ENCODE measurements at places on chromosomes 16 and 17.

- DNase-seq: peak; percentile 43
These were observed 208.2 kb downstream of the FTO start for GRCh38 chr16:53912155-53912554.

DNA sequence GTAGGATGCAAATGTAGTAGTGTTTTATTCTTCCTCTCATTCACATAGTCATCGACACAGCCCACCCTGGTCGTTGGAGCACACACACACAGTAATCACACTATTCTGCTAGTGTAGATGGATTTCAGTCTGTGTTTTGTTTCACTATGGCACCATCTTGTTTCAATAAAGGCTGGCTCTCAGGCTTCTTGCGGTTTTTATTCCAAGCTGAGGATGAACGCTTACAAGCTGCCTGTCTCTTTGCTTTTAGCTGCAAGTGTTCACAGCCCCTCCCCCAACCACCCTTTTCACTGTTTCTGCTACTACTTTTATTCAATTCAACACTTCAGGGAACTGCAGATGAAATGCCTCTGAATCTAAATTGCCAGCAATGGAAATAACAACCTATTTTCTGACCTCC is 140.9 kb upstream of the PMFBP1 start:
- no peak for DNase-seq

- no peak for DNase-seq
These were observed 70.1 kb downstream of the OMG start for GRCh38 chr17:31226950-31227349.

- DNase-seq: no peak
These were observed 16.0 kb downstream of the COG7 start for GRCh38 chr16:23436951-23437350.

- no peak for DNase-seq
These were observed 72.3 kb downstream of the CDK5R1 start for GRCh38 chr17:32558997-32559650.

- DNase-seq: no peak
These were observed 224.4 kb downstream of the PRKCA start for GRCh38 chr17:66526827-66527226.

- DNase-seq: peak; percentile 62
These were observed at the start of gene C1QTNF1 for GRCh38 chr17:79023886-79024771. Gene C1QTNF1 (plus strand): TSS chr17:79024169. CDS start chr17:79043969, 19,800 bp downstream.

- DNase-seq: no peak
These were observed 5.4 kb downstream of the DYNLL2 start for GRCh38 chr17:58088624-58089023.

DNA sequence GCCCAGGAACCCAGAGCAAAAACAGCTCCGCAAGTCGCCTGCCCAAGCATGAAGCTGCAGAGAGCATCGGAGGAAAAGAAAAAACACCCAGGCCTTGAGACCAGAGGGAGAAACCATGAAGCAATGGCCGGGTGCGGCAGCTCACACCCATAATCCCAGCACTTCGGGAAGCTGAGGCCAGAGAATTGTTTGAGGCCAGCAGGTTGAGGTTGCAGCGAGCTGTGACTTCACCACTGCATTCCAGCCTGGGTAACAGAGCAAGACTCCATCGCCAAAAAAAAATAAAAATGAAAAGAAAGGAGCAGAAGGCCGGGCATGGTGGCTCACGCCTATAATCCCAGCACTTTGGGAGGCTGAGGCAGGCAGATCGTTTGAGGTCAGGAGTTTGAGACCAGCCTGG is 40.3 kb downstream of the C16orf95 start:
- DNase-seq: no peak
